ENCODE measurements at places on chromosomes 5 and 9.

DNA sequence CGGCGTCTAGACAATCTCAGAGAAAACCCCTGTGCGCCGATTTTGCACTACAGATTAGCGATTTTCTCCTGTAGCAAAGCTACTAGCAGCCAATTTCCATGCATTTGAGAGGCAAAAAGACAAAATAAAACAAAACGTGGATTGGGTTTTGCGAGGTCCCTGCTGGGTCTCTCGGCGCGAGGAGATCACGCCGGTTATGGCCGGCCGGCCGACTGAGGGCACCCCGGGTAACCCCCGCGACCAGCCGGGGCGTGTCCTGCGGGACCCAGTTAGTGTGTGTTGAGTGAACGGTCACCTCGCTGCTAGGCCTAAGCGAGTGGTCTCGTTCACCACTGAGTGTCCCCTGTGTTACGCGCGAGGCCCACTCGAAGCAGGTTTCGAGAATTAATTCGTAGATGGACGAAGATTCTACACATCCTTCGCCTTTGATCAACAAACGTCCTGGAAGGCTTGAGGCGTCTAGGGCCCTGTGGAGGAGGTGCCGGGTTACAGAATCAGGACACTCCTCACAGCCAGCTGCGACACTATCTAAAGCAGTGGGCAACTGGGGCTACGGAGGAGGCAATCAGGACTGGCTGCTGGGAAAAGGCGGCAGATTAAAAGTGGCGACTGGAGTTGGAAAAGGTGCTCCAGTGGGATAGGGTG is 764 bp upstream of the VDAC1 start:
- no peak for DNase-seq
- peaks cover 24% of the 10 kb centered on the region for H3K36me3 ChIP-seq
- H3K4me3 ChIP-seq, result peak overlapping the region; percentile 93
- H3K27ac ChIP-seq, result peak overlapping the region; percentile 97
- peaks cover 46% of the 10 kb centered on the region for H3K4me1 ChIP-seq

DNA sequence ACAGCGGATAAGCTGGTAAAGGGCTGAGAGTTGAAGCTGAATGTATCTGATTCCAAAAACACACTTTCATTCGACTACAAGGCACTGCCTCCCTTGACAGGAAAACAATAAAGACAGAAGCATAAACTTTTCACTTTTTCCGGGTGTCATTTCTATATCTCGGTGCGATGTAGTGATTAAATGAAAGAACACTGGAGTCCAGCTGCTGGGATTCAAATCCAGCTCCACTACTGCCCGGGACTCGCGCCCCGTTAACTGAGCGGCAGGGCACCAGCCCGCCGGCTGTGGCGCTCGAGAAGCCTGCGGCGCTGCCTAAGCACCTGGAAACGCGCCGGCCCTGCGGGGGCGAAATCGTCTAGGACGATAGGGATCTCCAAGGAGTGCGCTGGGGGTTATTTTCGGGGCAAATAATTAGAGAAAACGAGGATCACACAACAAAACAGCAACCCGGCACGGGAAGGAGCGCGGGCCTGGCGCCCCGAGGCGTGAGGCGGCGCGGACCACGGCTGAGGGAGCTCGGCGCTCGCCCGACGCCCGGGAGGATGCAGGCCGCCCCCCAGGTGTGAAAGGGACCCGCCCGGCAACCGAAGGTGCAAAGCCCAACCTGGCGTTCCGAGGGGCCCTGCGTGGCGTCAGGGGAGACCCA is 837 bp downstream of the UIMC1 start:
- H3K27ac ChIP-seq, result peak overlapping the region; percentile 95
- peak; percentile 38 for DNase-seq
- peaks cover 13% of the 10 kb centered on the region for H3K36me3 ChIP-seq
- peak overlapping the region; percentile 96 for H3K4me3 ChIP-seq

DNA sequence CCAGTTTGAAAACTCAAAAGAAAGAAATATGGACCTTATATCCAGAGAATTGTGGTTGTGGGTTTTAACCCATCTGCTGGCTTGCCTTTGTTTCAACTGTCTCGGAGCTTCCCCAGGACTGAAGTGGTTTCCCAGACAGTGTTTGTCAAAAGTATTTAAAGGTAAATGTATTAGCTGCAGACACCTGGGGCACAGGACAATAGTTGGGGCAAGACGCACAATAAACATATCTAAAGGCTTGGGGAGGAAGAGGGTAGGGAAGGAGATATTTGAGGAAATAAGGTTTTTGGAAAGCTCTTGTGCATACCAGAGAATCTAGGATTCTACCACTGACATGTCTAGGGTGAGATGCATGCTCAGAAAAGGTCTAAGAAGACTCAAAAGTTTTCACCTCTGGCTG is 99.0 kb downstream of the ADAMTS2 start:
- no peaks in the 10 kb centered on the region for H3K36me3 ChIP-seq
- H3K27ac ChIP-seq, result no peak overlapping the region
- no peak for DNase-seq
- no peaks in the 10 kb centered on the region for H3K4me1 ChIP-seq
- peaks cover 2% of the 10 kb centered on the region for H3K27me3 ChIP-seq

DNA sequence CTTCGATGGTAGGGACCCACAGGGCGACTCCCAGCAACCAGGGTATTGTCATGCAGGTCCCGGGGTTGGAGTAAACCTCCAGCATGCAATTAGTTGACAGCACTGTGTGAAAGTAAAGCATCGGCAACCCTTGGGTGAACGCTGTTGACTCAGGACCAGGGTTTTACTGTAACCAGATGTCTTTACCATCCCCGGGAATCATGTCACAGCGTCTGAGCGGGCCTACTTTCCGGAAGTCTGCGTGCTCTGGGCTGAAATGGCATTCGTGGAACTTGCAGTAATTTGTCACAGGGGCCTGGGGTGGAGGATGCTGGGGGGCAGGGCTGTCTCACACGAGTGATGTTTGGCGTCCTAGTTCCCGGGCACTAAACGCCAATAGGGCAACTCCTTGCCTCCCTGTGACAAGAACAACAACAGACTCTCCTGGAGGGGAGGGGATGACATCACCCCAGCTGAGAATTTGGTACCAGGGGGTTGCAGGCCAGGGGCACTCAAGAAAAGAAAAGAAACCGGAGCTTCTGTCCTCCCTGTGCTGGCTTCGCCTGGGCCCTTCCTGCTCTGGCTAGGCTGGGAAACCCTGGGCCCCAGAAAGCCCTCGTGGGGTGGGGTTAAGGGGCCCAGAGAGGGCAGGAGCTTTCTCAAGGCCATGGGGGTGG is 10.1 kb upstream of the UBAC1 start:
- no peaks in the 10 kb centered on the region for H3K36me3 ChIP-seq
- H3K4me3 ChIP-seq, result no peak overlapping the region
- no peak overlapping the region for H3K27ac ChIP-seq
- H3K27me3 ChIP-seq, result peaks cover 4% of the 10 kb centered on the region
- DNase-seq, result no peak

GRCh38 chr9:130219661-130220096 is 45.9 kb upstream of the HMCN2 start:
- DNase-seq, result no peak
- H3K4me3 ChIP-seq, result no peak overlapping the region
- no peaks in the 10 kb centered on the region for H3K27me3 ChIP-seq
- H3K36me3 ChIP-seq, result no peaks in the 10 kb centered on the region

DNA sequence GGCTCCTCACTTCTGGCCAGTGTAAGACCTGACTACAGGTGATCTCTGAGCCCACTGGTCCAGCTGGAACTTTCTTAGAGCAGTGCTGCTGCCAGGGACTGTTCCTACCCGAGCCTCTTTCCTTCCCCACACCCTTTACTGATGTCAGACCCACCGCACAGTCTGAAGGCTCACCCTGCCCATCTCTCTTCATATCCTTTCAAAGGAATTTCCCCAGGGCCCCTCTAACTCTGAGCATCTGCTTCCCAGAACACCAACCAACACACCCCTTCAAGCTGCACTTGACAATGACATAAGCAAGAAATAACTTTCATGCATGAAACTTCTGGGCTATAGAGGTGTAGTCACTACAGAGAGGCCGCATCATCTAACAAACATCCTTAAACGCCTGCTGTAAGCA is 119.6 kb downstream of the GABBR2 start:
- H3K4me3 ChIP-seq, result no peak overlapping the region
- no peaks in the 10 kb centered on the region for H3K4me1 ChIP-seq
- no peak for DNase-seq

- H3K4me3 ChIP-seq, result no peak overlapping the region
- peaks cover 21% of the 10 kb centered on the region for H3K27me3 ChIP-seq
- no peak for DNase-seq
- H3K27ac ChIP-seq, result no peak overlapping the region
- H3K4me1 ChIP-seq, result peaks cover 5% of the 10 kb centered on the region
Observed at GRCh38 chr9:124187311-124187710, 70.4 kb upstream of the NEK6 start.

GRCh38 chr5:78323241-78323640 is 28.7 kb upstream of the AP3B1 start:
- H3K36me3 ChIP-seq, result no peaks in the 10 kb centered on the region
- H3K4me1 ChIP-seq, result no peaks in the 10 kb centered on the region
- H3K27me3 ChIP-seq, result peaks cover 8% of the 10 kb centered on the region
- H3K4me3 ChIP-seq, result no peak overlapping the region
- DNase-seq, result no peak

DNA sequence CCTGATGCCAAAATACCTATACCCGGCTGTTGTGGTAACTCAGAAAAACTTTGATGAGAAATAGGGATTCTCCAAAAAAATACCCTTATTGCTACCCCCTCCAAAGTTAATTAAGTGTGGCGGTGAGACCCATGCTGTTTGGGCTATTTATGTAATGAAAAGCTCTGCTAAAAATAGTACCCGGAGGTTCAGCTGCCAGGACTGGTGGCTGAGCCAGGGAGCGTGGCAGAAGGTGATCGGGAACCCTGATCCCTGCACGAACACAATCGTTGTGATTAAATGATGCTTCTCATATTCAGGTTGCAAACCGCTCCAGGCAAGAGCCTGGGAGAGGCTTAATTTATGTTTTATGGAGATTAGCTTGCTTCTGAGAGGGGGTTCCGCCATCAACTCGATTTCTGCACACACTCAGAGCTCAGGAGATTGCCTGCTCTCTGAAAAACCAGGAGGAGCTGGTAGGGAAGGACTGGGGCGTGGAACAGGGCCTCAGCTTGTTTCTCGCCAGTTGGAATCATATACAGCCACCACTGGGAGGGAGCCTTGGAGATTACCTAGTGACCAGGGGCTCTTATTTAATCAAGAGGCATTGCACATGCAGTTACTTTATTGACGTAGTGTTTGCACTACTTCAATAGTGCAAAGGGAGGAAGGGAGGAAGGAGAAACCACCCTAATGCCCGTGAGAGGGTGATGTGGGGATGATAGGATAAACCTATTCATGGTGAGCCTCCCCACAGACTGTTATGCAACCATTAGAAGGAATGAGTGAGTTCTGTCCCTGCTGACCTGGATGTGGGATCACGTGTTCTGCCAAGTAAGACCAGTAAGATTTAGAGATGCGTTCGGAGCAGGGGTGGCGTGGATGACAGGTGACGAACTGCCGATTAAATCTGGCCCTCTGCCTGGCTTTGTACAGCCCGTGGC is 23.4 kb downstream of the HRH2 start:
- no peaks in the 10 kb centered on the region for H3K27me3 ChIP-seq
- no peak for DNase-seq
- peaks cover 53% of the 10 kb centered on the region for H3K36me3 ChIP-seq
- H3K27ac ChIP-seq, result no peak overlapping the region
- H3K4me1 ChIP-seq, result peaks cover 57% of the 10 kb centered on the region
- no peak overlapping the region for H3K4me3 ChIP-seq

- H3K36me3 ChIP-seq, result no peaks in the 10 kb centered on the region
- H3K4me1 ChIP-seq, result no peaks in the 10 kb centered on the region
- no peak overlapping the region for H3K27ac ChIP-seq
- H3K27me3 ChIP-seq, result peaks cover 3% of the 10 kb centered on the region
- no peak for DNase-seq
- H3K4me3 ChIP-seq, result no peak overlapping the region
Observed at GRCh38 chr5:32476891-32477290, 32.4 kb upstream of the ZFR start.

GRCh38 chr9:98095401-98095800 is 23.6 kb downstream of the TRIM14 start:
- no peak for DNase-seq
- H3K27me3 ChIP-seq, result no peaks in the 10 kb centered on the region
- peaks cover 66% of the 10 kb centered on the region for H3K4me1 ChIP-seq
- peak overlapping the region; percentile 35 for H3K27ac ChIP-seq

- no peak for DNase-seq
- peaks cover 7% of the 10 kb centered on the region for H3K36me3 ChIP-seq
- peaks cover 67% of the 10 kb centered on the region for H3K4me1 ChIP-seq
- no peak overlapping the region for H3K4me3 ChIP-seq
- no peaks in the 10 kb centered on the region for H3K27me3 ChIP-seq
- no peak overlapping the region for H3K27ac ChIP-seq
Observed at GRCh38 chr5:139513852-139514485, 31.4 kb upstream of the STING1 start.

DNA sequence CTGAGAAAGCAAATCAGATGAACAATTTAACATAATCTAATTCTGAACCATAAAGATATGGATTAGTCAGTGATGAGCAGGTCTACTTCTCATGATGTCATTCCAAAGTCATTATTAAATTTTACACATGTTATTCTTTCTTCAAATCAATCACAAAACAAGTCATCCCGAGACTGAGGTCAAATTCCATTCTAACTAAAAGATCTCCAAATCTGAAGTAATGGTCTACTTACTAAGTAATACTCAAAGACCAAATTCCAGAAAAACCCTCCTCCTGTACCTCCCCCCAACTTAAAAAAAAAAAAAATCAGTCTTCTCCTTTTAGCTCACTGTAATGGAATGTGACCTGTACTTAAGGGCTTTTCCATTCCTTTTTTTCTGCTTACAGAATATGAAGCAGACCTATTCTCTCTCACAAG is 4.7 kb downstream of the PFDN1 start:
- no peaks in the 10 kb centered on the region for H3K27me3 ChIP-seq
- H3K36me3 ChIP-seq, result peaks cover 29% of the 10 kb centered on the region
- peaks cover 75% of the 10 kb centered on the region for H3K4me1 ChIP-seq

- DNase-seq, result no peak
- no peak overlapping the region for H3K4me3 ChIP-seq
- H3K36me3 ChIP-seq, result no peaks in the 10 kb centered on the region
Observed at GRCh38 chr5:19928562-19929421, 59.2 kb downstream of the CDH18 start.

Measured in activated T-helper 1 cell treated with anti-CD3 and anti-CD28 coated beads, Interleukin-12 subunit alpha, Interleukin-12 subunit beta, Interleukin-2, Interleukin-4 antibody, amounts not matched to agents 30 ng/mL and 10 ng/mL and 1 ng/mL, durations not matched to agents 14 hours and 24 hours and 36 hours (primary cell).